Natural killer cell (primary cell): ENCODE measurements at places on chromosomes 2 and 18. TPM values are rescaled to one million over a fixed set of nuclear protein-coding genes. Genes with fewer than 3 reads are reported as not detected.

- H3K27ac ChIP-seq: no peak overlapping the region
- H3K36me3 ChIP-seq: no peaks in the 10 kb centered on the region
- H3K27me3 ChIP-seq: peaks cover 5% of the 10 kb centered on the region
- no peak for DNase-seq
Measured at GRCh38 chr2:62568983-62569837, 63.2 kb upstream of the TMEM17 start.

The CGREF1 gene
- not detected for total RNA-seq

The AAK1 gene
- total RNA-seq: 204 TPM

The DNAJC5G gene
- not detected for total RNA-seq

DNA sequence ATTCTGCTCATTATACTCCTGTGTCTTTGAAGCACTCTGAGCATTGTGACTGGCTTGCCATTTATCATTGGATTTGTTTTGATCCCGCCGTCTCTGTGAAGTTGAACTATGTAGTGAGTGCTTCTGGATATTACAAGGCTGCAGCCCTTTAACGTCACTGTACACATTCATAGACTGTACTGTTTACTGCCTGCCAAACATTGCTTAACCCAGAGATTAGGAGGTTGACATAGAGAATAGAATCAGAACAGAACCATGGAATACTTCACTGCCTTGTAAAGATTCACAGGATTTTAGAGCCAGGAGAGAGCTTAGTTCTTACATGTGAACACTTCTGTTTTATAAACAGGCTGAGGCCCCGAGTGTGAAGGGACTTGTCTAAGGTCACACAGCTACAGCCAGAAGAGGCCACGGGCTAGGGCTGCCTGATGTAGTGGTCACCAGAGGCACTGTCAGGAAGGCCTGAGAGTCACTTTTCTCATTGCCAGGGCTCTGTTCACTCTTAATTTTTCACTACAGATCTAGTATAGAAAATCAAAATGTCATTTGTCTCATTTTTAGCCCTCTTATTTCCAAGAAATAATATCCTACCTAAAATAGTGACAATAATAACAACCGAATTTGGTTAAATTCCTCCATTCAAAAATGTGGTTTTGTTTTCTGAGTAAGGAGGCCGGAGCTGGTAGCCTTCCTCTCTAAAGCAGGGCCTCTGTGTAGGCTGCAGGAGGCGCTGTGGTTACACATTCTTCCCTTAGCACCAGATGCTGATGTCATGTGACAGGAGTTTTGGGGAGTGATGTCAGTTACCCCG is 87.9 kb downstream of the UGGT1 start:
- no peaks in the 10 kb centered on the region for H3K27me3 ChIP-seq
- peak; percentile 70 for DNase-seq
- H3K27ac ChIP-seq: no peak overlapping the region
- no peak overlapping the region for H3K4me3 ChIP-seq

DNA sequence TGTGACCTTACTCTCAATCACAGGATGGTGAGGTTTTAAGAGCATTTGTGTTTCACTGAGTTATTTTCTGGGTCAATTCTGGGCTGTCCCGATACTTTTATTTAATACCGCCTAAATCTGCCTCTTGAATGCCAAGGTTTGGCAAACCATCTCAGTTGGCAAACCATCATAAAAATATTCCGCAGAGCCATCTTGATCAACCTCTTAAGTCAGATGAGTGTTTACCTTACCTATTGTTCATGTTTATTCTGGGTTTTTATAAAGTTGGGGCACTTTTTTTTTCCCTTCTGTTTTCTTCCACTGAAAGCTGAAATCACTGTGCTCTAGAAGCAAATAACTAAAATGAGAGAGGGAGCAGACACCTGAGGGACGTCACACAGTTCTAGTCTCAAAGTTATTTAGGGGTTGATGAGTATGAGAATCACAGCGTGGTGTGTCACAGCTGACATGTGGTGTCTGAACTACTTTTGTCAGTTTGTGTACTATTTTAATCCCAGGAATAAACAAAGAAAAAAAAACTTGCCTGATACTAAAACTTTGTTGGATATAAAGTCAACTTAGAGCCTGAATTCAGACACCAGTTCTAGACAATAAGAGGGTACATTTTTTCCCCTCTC is 48.6 kb downstream of the ETAA1 start:
- no peaks in the 10 kb centered on the region for H3K36me3 ChIP-seq
- H3K4me3 ChIP-seq: no peak overlapping the region
- DNase-seq: no peak
- H3K4me1 ChIP-seq: no peaks in the 10 kb centered on the region

GRCh38 chr2:71462641-71463341 is 9.4 kb downstream of the DYSF start:
- no peak overlapping the region for H3K27ac ChIP-seq
- peaks cover 11% of the 10 kb centered on the region for H3K4me1 ChIP-seq
- H3K36me3 ChIP-seq: no peaks in the 10 kb centered on the region
- no peak overlapping the region for H3K4me3 ChIP-seq
- peaks cover 17% of the 10 kb centered on the region for H3K27me3 ChIP-seq
- no peak for DNase-seq

DNA sequence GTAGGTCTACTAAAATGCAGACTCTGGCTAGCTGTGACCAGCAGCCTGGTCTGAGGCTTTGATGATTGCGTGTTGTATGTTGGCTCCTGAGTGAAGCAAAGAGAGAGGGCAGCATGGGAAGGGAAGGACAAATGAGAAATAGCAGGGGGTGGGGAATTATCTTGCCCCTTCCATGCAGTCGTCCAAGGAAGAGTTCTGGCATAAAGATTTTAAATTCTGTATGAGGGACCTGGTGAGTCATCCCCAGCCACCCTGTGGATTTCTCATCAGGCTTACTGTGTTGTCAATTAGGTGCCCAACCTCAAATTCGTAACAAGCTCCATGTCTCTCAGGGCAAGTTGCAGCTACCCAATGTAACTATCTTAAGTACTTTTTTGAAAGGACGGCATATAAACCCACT is 72.1 kb upstream of the NOSTRIN start:
- no peaks in the 10 kb centered on the region for H3K4me1 ChIP-seq
- no peaks in the 10 kb centered on the region for H3K27me3 ChIP-seq
- no peak overlapping the region for H3K4me3 ChIP-seq
- H3K27ac ChIP-seq: no peak overlapping the region
- no peak for DNase-seq

The IL1RN gene
- total RNA-seq: 36.6 TPM

The SRD5A2 gene
- not detected for total RNA-seq

DNA sequence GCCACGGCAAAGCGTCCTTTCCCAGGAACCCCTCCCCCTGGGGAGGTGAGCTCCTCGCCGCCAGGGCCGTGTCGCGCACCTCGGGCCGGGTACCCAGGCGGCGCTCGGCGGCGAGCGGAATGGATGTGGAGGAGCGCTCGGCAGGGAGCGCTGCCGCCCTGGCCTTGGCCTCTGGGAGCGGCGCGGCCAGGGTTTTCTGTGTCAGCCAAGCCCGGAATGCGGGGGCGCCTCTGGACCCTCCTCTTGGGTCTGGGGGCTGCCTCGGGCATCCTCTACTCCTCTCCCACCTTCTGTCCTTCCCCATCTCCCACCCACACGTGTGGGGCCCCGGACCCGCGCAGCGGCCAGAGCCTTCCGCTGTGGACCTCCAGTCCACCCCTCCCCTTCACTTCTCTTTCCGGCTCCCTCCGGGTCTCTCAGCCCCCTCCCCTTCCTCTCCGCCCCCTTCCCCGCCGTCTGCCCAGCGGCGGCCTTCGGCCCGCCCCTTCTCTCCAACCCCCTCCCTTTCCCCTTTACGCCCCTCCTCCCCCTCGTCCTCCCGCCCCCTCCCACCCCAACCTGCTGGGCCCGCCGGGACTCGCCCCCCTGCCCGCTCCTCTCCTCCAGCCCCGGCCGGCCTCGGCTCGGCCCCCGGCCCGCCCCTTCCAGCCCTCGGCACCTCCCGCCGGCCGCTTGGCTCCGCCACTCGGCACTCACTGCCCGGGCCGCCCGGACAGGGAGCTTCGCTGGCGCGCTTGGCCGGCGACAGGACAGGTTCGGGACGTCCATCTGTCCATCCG is at the start of gene MERTK:
Gene MERTK, plus strand, starts transcription at position 684 of the 779 bp plus-strand sequence. CDS start 129 bp downstream, outside the sequence.
- no peak within 1 kb of the TSS for H3K27ac ChIP-seq
- no peaks in the 10 kb centered on the region for H3K36me3 ChIP-seq
- peaks cover 12% of the 10 kb centered on the region for H3K27me3 ChIP-seq
- DNase-seq: peak; percentile 26
- H3K4me3 ChIP-seq: peak within 1 kb of the TSS; percentile 41

The CLIP4 gene
- 88.0 TPM for total RNA-seq

- no peaks in the 10 kb centered on the region for H3K36me3 ChIP-seq
- H3K4me1 ChIP-seq: no peaks in the 10 kb centered on the region
- no peak overlapping the region for H3K27ac ChIP-seq
- H3K4me3 ChIP-seq: no peak overlapping the region
Measured at GRCh38 chr2:10884574-10884975, 27.2 kb upstream of the KCNF1 start.

- no peaks in the 10 kb centered on the region for H3K36me3 ChIP-seq
- H3K4me3 ChIP-seq: no peak overlapping the region
- H3K4me1 ChIP-seq: no peaks in the 10 kb centered on the region
Measured at GRCh38 chr2:199814101-199814816, 36.7 kb downstream of the FTCDNL1 start.

The WDPCP gene
- 22.0 TPM for total RNA-seq

- H3K27me3 ChIP-seq: no peaks in the 10 kb centered on the region
- H3K36me3 ChIP-seq: no peaks in the 10 kb centered on the region
- no peak for DNase-seq
Measured at GRCh38 chr2:37501113-37501512, 156.7 kb downstream of the QPCT start.

DNA sequence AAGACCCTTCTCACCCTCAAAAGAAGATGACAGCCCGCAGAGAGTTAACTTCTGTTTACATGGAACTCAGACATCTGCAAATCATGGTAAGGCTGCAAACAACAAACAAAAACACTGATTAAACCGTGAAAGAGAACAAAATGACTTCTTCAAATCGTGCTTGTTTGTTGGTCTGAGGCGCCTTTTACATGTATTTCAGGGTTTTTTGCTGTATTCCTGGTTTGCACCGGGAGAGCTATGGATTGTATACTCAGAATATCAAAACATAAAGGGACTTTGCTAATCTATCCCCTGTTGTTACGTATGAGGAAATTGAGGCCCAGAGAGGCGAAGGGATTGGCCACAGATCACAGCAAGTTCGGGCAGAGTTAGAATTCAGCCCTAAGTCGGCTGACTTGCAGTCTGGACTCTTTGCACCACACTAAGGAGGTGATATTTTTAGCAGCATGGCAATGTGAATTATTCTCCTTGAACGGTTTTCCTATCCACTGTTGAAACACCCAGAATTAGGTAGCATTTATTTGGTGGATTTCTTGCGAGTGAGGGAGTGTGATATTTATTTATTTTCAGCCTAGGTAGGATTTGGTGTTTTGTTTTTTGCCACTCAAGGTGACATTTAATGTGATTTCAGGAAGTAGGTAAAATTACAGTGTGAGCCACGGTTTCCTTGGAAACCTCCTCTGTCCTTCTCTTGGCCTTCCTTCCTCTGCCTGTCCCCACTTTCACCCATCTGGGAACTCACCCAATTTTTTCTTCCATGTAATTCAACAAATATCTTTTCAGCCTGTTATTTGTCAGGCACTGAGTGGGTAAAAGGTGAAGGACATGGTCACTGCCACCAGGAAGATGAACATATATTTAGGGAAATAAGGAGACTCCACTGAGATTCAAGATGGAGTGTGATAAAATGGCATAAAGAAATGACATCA is 980 bp upstream of the PDE6D start:
- no peaks in the 10 kb centered on the region for H3K27me3 ChIP-seq
- H3K27ac ChIP-seq: peak overlapping the region; percentile 89
- peaks cover 24% of the 10 kb centered on the region for H3K4me1 ChIP-seq
- no peaks in the 10 kb centered on the region for H3K36me3 ChIP-seq

The COL5A2 gene
- total RNA-seq: 0.63 TPM
